ENCODE measurements at places on chromosomes 2 and 18. TPM values are rescaled to one million over a fixed set of nuclear protein-coding genes. Genes with fewer than 3 reads are reported as not detected.

DNA sequence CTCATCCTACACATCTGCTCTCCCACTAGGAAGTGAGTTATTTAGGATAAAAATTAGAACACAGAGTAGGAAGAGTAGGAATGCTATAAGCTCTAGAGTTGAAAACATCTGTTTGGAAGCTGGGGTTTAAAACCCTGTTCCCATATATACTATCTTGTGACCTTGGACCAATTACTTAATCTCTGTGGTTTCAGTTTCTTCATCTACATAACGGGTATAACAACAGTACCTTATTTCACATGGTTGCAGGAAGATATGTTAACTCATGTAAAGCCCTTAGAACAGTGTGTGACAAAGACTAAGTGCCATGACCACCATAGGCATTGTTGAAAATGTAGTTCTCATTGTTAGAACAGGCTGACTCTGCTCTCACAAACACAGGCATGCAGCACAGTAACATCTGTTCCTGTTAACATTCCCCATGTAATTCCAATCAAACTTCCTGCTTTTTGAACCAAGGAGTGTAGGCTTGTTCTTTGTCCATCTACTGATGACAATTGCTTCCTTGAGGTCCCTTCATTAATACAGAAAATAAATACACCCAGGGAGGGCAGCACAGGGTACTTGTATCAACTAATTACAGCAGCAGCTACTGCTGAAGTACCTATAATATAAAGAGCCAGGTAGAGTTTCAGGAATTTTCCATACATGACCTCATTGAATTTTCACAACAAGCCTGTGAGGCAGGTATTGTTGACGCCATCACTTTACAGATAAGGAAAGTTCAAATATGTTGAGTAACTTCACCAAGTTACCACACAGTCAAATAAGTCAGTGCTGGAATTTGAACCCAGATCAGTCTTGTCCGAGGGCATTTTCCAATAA, 204.2 kb downstream of the L3MBTL4 start:
- DNase-seq: no peak

DNA sequence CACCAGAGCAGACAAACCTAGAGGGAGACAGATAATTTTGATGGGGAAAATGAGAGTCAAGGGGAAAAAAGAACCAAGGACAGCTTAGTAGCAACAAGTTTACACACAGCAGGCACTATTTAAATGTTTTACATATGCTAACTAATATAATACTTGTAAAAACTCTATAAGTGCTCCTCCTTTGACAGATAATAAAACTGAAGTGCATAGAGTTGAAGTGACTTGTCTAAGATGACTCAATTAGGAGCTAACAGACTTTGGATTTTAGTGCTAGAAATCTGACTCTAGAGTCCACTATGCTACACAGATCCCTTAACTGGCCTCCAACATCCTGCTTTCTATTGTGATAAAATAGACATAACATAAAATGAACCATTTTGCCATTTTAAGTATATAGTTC, 506.9 kb downstream of the SATB2 start:
- no peak for DNase-seq

- peak; percentile 94 for DNase-seq
These were observed 265.2 kb downstream of the CCDC85A start for GRCh38 chr2:56449002-56449431.

Gene DOK6
- 0.67 TPM for total RNA-seq

Gene AAMP
- total RNA-seq: 174 TPM
